ENCODE measurements at places on chromosomes 16 and 17.

- DNase-seq = no peak
Measured at GRCh38 chr17:38914741-38915638, 10.4 kb upstream of the LASP1NB start.

GRCh38 chr16:13883276-13883675 lies 36.7 kb upstream of the ERCC4 start:
- DNase-seq = no peak

- DNase-seq = no peak
Measured at GRCh38 chr16:68760671-68761275, 23.7 kb downstream of the CDH1 start.

DNA sequence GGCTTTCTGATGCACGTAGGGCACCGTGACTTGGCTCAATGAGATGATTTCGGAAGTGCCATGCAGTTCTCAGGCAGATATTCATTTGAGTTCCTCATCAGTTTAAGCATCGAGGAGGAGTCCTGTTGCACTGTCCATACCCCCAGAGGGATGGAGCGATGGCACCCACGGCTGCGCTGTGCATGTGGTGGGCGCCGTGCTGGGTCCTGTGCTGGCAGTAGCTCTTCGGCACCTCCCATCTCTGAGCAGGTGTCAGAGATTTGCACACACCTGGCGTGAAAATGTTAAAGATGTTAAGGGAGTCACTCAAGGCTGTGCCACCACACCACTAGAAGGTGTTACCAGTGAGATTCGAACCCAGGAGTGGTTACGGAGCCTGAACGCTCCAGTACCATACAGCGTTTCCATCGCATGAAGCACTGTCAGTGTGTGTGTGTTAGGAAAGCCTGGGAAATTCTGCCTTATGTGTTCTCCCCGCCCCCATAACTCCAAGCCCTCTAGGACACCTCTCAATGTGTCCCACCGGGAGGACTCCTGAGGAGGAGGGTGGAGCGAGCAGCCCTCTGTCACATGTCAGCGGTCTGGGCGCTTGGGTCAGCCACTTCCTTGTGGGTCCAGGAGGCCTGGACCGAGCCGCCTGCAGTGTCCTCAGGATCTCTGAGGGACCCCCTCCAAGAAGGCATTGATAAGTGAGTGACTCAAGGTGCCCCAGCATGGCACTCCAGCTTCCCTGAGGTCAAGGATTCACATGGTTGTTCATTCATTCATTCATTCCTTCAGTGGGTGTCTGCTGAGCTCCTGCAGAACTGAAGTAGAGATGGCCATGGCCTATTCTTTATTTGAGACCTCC lies 3.8 kb downstream of the MRC2 start:
- no peak for DNase-seq

GRCh38 chr17:13513039-13513405 lies 88.7 kb downstream of the HS3ST3A1 start:
- DNase-seq = no peak

DNA sequence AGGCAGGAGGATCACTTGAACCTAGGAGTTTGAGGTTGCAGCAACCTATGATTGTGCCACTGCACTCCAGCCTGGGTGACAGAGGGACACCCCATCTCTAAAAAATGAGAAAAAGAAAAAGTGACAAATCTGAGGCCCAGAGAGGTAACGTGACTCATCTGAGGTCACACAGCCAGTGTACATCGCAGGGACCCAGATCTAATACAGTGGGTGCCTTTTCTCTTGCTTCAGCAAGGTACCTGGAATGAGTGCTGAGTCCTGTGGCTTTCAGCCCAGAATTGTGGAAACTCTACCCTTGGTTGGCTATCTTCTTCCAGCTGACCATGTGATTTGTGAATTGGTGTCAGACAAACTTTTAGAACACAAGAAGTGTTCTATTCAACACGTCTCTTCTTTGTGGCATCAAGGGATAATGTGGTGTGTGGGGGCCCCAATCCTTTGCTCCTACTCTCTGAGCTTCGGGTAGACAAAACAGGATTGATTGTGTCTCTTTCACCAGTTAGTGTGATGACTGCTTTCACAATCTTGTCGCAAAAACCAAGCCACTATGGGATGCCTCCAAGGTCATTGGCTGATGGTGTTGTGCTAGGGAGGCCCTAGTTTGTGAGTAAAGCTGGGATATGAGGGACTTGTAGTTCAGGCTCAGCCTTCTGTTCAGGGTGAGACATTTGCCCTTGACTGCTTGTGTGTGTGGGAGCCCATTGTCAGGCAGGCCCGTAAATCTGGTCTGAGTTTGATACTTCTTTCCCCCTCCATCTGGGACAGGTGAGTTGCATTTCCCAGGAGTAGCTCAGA lies 71.0 kb downstream of the MSI2 start:
- no peak for DNase-seq

GRCh38 chr17:18259621-18260331 lies 686 bp upstream of the MIEF2 start:
- no peak for DNase-seq

GRCh38 chr17:66540131-66540781 lies 237.8 kb downstream of the PRKCA start:
- no peak for DNase-seq

DNA sequence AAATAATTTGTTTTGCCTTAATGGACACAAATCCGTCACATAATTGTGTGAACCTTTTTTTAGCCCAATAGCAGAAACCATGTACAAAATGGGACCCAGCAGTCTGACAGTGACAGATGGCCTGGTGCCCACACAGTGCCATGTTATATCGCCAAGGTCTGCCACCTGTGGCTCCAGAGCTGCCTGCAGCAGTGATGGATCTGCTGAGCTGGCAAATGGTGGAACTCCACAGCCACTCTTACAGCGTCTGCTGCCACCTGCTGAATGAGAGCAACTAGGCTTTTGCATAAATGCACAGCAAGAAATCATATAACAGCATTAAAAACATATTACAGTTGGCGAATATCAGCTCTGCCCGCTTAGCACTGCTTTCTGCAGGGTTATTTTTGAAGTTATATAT lies 59.4 kb downstream of the NUP93 start:
- peak; percentile 15 for DNase-seq

GRCh38 chr17:83064021-83064731 lies 15.2 kb upstream of the METRNL start:
- no peak for DNase-seq

DNA sequence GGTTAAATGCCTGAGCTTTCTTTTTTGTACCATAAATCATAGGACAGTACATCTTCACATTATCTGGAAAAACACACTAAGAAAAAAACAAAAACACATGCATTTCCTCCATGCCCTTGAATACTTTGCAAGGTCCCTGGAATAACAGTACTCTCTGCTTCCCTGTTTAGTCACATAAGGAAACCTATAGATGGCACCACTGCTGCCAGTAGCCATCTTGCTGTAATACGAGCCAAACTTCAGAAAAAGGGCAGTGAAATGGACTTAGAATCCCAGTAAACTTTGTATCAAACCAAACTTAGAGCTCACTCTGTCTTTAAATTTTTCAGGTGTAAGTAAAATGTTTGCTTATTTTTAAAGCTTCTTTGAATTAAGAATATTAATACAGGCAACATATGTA lies 435.5 kb downstream of the KCNJ2 start:
- no peak for DNase-seq

- DNase-seq = peak; percentile 25
Measured at GRCh38 chr16:89361751-89362539, 128.4 kb downstream of the ANKRD11 start.

GRCh38 chr17:55312852-55313251 lies 48.1 kb downstream of the HLF start:
- no peak for DNase-seq

GRCh38 chr16:46783800-46784199 lies 35.7 kb upstream of the MYLK3 start:
- no peak for DNase-seq

DNA sequence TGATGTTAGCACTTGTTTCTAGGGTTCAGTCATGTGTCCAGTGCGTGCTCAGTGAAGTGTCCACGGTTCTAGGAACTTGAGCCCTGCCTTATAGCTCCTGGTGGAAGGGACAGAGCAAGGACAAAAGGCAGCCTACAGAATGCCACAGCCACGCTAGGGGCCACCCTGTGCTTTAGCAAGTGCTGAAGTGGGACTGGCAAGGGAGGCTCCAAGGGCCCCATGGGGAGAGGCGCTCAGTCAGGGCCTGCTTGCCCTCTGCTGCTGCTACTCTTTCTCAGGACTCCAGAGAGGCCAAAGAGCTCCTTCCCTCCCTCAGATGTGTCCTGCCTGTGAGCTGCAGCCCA lies 6.8 kb downstream of the NT5C start:
- DNase-seq = no peak

DNA sequence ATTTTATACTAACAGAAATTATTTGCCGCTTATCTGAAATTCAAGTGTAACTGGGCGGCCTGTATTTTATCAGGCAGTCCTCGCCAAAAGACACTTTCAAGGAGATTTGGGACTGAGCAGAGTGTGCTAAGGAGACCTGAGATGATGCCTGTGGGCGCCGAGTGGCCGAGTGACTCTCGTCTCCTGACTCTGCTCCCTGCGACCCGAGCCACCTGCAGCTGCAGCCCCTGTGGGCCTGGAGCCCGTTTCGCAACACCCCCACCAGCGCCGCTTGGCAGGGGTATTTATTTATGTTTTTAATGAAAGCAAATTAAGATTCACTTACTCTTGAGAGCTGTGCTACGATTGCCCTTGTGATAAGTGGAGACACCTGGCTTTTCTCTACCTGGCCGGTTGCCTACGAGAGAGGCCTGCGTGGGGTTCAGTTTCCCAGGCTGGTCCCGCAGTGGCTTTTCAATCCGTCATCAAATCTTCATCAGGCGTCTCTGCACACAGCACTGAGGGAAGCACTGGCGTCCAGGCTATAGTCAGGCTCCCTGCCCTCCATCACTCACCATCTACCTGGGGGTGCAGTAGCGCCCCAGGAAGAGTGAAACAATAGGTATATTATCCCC lies 124.0 kb downstream of the SEC14L1 start:
- DNase-seq = no peak

DNA sequence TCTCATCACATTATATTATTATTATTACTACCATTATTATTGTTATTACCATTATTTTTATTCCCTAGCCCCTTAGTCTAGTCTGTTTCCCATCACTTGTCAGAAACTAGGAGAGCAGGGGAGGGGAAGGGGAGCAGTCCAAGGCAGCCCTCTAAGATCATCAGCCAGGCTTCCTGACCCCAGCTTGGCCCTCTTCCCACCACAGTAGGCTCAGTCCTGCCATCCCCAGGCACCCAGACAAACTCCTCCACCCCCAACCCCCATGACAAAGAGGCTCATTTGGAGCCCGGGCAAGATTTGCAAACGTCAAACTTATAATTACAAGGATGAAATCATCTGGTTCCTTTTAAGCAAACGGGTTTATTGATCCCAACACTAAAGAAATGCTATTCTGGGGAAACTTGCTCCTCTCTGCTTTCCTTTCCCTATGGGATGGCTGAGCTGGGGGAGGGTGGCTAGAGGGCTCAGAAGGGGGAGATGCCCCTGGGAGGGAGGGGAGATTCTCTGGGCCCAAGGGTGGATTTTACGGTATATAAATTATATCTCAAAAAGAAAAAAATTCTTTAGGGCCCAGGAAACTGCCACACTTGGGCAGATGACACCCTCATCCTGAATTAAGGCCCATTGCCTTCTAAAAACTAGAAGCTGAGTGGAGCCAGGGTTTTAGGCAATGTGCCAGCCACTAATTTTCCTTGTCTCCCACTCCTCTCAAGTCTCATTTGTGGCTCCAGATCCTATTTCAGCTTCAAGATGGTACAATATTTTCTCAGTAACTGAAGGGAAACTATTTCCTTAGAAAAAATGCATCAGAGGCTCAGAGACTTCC lies 4.4 kb upstream of the CBFB start:
- no peak for DNase-seq

- DNase-seq = no peak
Measured at GRCh38 chr16:6827931-6828330, 504.7 kb upstream of the RBFOX1 start.

- DNase-seq = peak; percentile 1
Measured at GRCh38 chr17:19708431-19709175, 7.8 kb downstream of the SLC47A2 start.

DNA sequence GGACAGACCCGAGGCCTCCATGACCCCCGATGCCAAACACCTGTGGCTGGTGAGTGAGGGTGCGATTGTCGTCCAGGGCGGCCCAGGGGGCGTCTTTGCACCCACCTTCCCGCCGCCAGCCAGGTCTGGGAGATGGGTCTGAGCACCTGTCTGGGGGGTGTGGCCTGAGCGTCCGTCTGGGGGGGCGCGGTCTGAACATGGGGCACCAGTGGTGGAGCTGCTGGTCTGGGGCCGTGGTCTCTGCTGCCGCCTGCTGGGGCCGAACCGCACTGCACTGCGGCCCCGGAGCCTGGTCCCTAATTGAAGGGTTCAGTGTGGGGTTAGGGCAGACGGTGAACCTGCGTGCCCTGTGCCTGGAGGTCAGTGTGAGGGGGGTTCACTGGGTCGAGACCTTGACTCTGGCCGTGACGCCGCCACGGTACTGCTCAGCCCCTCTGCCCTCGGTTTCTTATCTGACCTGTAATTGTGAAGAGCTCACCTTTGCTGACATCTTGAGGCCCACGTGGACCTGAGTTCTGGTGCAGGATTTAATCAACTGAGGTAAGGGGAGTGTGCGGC lies 12.6 kb upstream of the TCF25 start:
- DNase-seq = peak; percentile 91

DNA sequence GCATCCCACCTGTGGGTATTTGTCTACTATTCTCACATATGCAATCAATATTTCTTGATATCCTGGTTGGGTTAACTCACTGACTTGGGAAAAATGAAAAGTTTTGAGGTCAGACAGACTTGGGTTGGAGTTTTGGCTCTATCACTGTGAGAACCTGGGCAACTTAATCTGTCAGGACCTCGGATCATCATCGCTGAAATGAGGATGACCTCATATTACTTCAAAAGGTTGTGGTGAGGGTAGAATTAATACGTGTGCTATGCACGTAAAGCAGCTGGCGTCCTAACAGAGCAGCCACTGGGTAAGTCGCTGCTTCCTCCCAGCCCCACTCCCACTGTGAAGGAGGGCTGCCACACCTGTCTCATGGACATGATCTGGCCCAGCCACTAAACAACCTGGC lies 57.3 kb downstream of the COG7 start:
- DNase-seq = no peak

DNA sequence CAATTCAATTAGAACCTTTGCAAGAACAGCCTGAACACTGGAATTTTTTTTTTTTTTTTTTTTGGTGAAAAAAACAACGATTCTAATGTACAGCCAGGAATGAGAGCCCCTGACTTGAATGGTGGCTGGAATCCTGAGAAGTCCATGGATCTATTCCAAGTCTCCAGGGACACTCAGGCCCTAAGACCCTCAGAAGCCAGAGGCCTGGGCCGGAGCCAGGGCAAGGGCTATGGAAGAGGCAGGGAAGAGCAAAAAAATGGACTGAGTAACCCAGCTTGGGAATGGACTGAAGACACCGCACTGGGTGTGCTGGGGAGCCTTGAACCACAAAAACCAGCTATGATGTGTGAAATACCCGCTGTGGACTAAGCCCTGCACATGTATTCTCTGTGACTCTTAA lies 60.3 kb upstream of the LHX1 start:
- DNase-seq = no peak

Measured in germinal center (tissue), 1 donor.